ENCODE measurements at places on chromosomes 6 and 20.

DNA sequence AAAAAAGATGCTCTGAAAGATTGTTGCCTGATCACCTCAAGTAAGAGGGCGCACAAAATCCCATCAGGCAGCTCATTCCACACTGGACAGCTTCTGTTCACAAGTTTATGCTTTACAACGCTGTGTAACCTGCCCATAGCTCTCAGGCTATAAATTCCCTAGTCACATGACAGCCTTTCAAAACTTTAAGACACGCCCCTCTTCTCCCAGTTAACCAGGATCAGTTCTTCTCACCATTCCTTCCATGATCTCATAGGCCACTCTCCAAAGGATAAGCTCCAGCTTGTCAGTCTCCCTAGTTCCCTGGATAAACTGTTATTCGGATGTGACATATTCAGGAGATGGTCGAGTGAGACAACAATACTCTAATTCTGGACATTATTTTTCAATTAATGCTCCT, 15.0 kb downstream of the ADNP start:
- peak; percentile 44 for DNase-seq

- DNase-seq: no peak
Observed at GRCh38 chr20:2752567-2753460, 47.6 kb downstream of the CPXM1 start.

DNA sequence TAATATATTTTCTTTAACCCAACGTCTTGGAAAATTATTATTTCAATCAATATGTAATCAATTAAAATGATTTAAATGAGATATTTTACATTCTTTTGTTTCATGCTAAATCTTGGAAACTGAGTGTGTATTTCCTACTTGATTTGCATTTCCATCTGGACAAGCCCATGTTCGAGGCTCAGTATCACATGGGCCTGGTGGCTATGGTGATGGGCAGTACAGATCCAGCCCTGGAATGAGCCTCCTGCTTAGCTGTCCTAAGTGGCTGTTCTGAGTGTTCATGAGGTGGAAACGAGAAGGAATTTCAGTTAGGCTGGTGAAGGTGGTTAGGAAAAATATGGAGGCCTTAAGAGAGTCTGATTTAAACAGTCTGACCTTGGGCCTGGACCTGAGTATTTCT, 73.0 kb upstream of the ATXN1 start:
- DNase-seq: no peak

- DNase-seq: no peak
Observed at GRCh38 chr6:7313505-7314165, 636 bp upstream of the SSR1 start.

DNA sequence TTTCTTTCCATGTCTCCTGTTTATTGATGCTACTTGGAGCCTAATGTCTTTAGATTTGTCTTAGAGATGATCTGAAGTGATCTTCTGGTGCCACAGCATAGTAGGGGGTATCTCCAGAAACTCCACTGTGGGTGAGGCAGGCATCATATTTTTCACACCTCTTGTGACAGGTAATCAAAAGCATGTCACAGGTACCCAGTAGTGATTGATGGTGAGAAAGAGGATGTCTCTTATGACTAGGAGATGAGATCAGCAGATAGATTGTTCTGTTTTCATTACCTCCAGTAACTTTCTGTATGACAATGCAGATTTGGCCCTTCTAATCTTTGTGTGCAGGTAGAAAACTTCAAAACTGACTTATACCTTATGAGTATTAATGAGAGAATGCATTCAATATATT, 13.5 kb downstream of the NCOA7 start:
- no peak for DNase-seq

GRCh38 chr6:117817499-117817898, 89.6 kb upstream of the SLC35F1 start:
- no peak for DNase-seq

DNA sequence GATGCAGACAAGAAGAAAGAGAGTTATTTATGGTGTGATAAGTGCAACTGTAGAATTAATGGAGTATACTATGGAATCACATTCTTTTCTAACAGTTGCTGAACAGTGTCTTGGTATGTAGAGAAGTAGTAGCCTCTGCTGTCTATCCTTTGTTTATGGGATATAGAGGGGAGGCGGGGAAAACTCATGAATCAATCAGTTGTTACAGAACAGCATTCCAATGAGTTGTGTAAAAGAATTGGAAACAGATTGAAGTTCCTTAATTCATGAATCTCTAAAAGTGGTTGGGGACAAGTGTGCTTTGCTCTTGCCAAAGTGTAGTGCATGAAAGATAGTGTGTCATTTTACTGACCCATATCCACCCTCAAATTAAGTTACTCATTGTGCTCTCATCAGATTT, 77.7 kb downstream of the FLRT3 start:
- no peak for DNase-seq

GRCh38 chr20:20606050-20606449, 106.4 kb downstream of the RALGAPA2 start:
- no peak for DNase-seq

DNA sequence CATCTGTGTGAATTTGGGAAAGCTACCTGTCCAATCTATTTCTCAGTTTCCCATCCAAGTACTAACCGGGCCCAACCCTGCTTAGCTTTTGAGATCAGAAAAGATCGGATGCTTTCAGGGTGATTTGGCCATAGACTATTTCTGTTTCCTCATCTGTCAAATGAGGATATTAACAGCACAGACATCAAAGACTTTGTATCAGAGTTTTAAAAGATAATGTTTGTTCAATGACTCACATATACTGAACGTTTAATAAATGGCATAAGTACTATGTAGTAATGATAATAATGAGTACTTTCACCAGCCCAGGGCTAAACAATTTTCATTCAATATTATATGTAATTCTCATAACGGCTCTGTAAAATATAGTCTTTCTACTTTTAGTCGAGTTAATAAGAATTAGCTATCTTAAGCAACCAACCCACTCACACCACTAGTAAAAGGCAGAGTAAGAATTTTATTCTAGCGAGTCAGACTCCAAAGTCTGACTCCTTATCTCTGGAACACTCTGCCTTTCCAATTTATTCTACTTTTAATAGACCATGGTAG, 216.5 kb downstream of the ARHGAP18 start:
- DNase-seq: no peak

Measured in kidney epithelial cell (primary cell).